Fibroblast of lung (primary cell): ENCODE measurements at places on chromosomes 11 and 22. TPM values are rescaled to one million over a fixed set of nuclear protein-coding genes. Genes with fewer than 3 reads are reported as not detected.

DNA sequence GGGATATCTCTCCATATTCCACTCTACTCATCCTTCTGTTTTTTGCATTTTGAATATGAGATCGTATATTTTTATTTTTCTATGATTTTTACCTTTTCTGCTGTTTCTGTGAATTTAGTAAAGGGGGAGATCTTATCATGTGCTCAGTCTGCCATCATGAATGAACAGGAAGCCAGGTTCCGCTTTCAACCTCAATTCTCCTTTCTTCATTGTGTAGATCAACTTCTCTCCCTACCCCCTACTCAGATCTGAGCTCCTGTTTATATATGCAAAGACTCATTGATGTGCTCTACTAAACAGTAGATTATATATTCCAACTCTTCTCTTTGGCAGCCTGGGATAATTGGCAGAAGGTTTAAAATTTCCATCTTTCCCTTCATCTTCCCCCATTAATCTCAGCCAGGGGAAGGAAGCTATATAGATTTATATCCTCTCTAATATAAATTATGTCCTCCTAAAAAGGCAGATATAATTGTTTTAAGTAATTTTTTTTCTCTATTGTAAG is 336.7 kb upstream of the PLET1 start:
- DNase-seq: no peak

The SIAE gene
- polyA plus RNA-seq: 42.3 and 67.0 TPM in 2 replicates

The MED17 gene
- polyA plus RNA-seq: 25.3 and 25.6 TPM in 2 replicates

The CASP1 gene
- 45.4 and 49.9 TPM in 2 replicates for polyA plus RNA-seq

DNA sequence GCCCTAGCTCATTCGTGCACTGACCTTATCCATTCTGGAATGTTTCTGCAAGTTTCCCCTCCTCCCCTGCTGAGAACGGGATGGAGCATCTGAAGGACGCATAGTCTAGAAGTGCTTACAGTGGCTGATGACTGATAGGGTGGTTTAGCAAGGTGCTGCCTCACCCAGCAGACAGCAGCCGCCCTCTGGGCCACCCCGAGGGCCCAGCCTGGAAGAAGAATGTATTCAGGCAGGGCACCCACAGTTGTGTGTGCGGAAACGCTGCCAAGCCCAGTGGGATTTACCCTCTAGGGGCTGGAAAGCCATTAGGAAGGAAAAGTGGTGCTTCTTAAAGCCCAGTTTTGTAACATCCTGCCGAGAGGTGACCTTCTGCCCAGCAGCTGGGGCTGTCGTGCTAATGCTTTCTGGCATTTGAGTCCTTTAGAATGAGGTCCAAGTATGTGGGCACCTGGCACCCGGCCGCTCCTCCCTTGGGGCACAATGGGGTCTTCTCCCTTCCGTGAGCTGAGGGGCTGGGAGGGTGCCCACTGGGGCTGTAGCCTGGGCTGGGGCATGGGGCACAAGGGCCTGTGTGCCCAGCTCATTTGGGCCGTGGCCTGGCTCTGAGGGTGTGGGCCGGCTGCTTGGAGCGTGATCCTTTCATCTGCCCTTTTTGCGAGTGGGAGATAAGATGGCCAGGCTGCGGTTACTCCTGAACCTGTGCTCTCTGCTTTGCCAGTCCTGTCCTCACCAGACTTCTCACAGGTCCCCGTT is 14.4 kb downstream of the FBLN1 start:
- peak; percentile 88 for DNase-seq

GRCh38 chr11:11152877-11153276 is 200.2 kb downstream of the CSNK2A3 start:
- no peak for DNase-seq

The SDF2L1 gene
- 12.0 and 17.2 TPM in 2 replicates for polyA plus RNA-seq

GRCh38 chr11:61963016-61963281 is 4.5 kb downstream of the FTH1 start:
- no peak for DNase-seq

The PTPRCAP gene
- polyA plus RNA-seq: 0.05 TPM in 1 of 2 replicates, not detected in the other

DNA sequence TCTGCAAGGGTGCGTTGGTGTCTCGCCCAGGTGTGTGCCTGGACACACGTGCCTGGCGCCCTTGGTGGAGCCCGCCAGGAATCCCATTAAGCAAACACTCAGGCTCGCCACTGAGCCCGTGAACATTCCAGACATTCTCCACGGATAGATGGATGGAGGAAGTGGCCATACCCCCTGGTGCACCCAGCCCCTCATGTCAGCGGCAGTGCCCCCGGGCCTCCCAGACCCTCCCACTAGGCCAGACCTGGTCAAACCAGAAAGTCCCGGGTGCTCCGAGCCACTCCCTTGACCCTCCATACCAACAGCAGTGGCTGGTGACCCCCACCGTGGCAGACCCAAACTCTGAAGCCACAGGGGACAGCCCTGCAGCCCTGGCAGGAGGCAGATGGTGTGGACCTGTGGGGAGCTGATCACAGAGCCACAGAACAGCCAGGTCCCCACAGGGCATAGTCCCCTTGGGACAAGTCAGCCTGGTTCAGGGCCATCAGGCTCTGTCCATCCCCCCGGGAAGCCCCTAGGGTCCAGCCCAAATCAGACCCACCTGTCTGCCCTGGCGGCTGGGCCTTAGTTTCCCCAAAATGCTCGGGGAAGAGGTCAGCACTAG is 1.9 kb downstream of the EPS8L2 start:
- peak; percentile 27 for DNase-seq

The E2F8 gene
- polyA plus RNA-seq: 0.94 and 3.8 TPM in 2 replicates

GRCh38 chr22:24353121-24353520 is 74.3 kb upstream of the ADORA2A start:
- DNase-seq: no peak

The SHANK2 gene
- polyA plus RNA-seq: 3.2 and 4.6 TPM in 2 replicates

DNA sequence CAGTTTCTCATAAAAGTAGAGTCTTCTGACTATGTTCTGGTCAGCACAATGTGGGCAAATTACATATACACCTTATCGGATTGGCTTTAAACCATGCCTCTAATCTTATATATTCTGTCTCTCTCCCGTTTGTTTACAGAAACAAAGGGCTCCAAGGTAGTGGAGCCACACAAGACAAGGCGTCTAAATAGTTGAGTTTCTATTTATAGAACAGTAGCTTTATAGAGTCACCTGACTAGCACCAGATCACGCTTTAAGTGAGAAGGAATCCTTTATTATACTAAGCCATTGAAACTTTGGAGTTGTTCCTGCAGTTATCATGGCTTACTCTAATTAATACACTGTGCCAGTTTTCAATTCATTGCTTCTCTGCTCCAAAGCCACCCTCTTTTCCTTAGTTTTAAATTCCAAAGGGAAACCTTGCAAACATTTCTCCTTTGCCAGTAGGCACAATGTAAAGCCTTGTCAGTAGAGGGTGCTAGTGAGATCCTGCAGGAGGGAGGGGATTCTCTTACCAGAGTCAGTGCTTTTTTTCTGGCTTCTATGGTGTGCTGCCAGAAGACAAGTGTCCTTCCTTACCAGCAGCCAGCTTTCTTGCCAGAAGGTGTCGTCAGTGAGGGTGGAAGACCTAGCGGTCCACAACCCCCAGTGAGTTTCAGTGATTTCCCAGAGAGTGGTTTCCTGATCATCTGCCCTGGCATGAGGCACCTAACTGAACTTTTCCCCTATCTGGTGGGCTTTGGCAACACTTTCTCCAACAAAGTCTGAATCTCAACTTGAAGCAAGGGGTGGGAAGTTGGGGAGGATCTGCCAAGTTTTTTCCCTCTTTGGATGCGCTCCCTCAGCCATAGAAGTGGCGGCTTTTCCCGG is 71.7 kb downstream of the RAB38 start:
- DNase-seq: peak; percentile 67

DNA sequence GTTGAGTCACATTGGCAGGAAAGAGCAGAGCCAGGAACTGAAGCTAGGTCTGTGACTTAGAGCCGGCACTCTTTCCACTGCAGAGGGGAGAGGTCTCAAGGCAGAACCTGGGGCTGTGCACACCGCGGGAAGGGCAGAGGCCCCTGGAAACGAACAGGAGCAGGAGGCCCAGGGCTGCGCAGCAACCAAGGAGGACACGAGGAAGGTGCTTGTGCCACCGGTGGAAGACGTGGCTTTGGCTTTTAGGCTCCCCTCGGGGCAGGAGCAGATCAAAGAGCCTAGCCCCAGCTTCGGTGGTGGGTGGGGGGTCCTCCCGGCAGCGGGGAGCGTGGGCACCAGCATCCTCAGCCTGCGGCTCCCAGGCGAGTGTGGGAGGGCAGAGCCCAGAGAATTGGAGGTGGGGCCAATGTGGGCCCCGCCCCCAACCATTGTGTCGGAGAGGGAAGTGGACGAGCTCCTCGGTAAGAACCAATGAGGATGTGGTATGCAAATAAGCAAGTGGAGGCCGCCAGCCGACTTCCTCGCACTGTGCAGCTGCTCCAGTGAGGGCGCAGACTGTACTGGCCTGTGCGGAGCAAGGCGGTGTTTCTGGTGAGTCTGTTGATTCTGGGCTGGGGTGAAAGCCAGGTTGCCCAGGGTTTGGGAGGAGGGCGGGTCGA is at the start of gene CCDC116:
CCDC116 (plus strand) TSS at position 524 of the 659 bp plus-strand sequence. CDS start 422 bp downstream, outside the sequence.
- no peak for DNase-seq

The MRPL21 gene
- 31.6 and 72.4 TPM in 2 replicates for polyA plus RNA-seq

The NPAS4 gene
- 0.08 and 0.16 TPM in 2 replicates for polyA plus RNA-seq

GRCh38 chr11:910044-910588 is 494 bp downstream of the CHID1 start:
- DNase-seq: no peak

- no peak for DNase-seq
Observed at GRCh38 chr11:69358398-69359020, 64.6 kb downstream of the MYEOV start.

GRCh38 chr11:65169164-65169641 is 830 bp upstream of the SPDYC start:
- peak; percentile 39 for DNase-seq

The ALG12 gene
- 9.6 and 10.5 TPM in 2 replicates for polyA plus RNA-seq

- no peak for DNase-seq
Observed at GRCh38 chr22:27995801-27996528, 76.9 kb upstream of the PITPNB start.

DNA sequence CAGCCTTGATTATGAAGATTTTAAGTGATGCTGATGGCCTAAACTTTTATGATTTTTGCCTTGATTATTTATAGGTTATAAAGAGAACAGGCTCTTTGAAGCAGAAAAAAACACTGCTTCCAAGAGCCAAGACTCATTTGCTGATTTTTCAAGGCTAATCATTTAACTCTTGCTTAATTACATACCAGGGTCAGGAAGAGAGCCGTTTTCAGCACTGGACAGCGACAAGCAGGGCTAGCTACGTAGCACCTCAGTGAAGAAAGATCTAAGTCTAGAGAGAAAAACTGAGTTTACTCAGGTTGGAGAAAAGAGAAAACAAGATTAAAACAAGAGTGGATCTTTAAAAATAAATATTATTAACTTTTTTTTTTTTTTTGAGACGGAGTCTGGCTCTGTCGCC is 615.4 kb upstream of the B3GAT1 start:
- DNase-seq: peak; percentile 42

DNA sequence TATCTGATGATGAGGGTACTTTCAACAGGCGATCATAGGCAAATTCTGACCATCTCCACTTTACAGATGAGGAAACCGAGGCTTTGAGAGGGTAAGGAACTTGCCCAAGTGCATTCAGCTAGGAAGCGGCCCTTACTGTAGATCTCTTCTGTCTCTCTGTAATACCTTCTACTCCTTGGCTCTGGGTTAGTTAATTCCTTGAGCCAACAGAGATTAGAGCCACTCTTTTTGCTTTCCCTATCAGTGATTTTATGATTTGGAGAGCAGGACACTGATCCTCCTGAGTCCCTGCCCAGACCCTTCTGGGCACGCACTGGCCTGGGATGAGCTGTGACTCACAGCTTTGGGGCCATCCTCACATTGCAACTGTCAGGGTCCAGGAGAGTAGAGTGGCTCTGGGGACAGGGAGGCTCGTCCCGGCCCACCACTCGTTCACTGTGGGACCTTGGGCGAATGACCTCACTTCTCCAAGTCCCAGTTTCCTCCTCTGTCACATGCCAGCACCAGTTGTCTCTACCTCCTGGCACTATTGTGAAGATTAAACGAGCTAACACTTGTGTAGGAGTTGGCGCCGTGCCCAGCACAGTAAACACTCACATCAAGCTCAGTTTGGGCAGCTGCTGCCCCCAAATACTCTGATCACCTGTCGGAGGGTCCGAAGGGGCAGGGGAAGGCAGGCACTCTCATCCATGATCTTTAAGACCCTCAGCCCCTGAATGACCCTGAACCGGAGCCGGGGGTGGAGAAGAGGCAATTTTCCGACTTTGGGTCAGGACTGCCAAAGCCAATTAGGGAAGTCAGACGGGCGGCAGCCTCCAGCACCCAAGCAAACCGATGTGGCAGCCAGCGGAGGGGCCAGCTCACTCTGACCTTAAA is 235.0 kb downstream of the MIAT start:
- DNase-seq: no peak

The HOATZ gene
- polyA plus RNA-seq: not detected in 2 replicates

GRCh38 chr11:122715548-122716440 is 60.3 kb downstream of the UBASH3B start:
- no peak for DNase-seq

The MS4A12 gene
- not detected in 2 replicates for polyA plus RNA-seq

GRCh38 chr11:70443773-70444030 is 45.4 kb downstream of the CTTN start:
- DNase-seq: no peak

The PHF21A gene
- 17.0 and 18.5 TPM in 2 replicates for polyA plus RNA-seq

- no peak for DNase-seq
Observed at GRCh38 chr22:46276563-46276962, 8.8 kb downstream of the TTC38 start.

GRCh38 chr11:2428322-2428795 is 16.0 kb downstream of the TRPM5 start:
- peak; percentile 45 for DNase-seq

DNA sequence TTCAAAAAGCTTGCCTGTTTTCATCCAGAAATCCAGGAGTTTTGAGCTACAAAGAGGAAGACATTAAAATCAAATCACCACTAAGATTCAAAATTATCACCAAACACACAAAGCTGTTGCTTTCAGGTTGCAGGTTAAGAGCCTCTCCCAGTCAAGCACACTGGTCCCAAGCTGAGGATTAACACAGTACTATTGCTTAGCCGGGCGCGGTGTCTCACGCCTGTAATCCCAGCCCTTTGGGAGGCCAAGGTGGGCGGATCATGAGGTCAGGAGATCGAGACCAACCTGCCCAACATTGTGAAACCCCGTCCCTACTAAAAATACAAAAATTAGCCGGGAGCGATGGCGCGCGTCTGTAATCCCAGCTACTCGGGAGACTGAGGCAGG is 1165.1 kb downstream of the LRRC4C start:
- no peak for DNase-seq

The ZDHHC8 gene
- 26.2 and 31.3 TPM in 2 replicates for polyA plus RNA-seq

GRCh38 chr22:43150731-43151206 is 590 bp upstream of the TSPO start:
- no peak for DNase-seq

- DNase-seq: no peak
Observed at GRCh38 chr22:22242488-22242887, 2.1 kb upstream of the VPREB1 start.

The BAIAP2L2 gene
- polyA plus RNA-seq: 0.16 and 0.77 TPM in 2 replicates
